LNCaP clone FGC (cell line): ENCODE measurements at places on chromosomes 12 and 14.

- DNase-seq, result no peak
These were observed 71.6 kb downstream of the FGD4 start for GRCh38 chr12:32470936-32471470.

- no peak for DNase-seq
These were observed 105.7 kb upstream of the PPM1H start for GRCh38 chr12:63040526-63041220.

- DNase-seq, result no peak
These were observed 437.6 kb downstream of the RERGL start for GRCh38 chr12:17652436-17652835.

GRCh38 chr14:89537911-89538310 lies 120.9 kb upstream of the FOXN3 start:
- DNase-seq, result no peak

- no peak for DNase-seq
These were observed 2.3 kb downstream of the SETD1B start for GRCh38 chr12:121806009-121806545.

GRCh38 chr14:61591862-61592261 lies 103.5 kb upstream of the HIF1A start:
- DNase-seq, result no peak

DNA sequence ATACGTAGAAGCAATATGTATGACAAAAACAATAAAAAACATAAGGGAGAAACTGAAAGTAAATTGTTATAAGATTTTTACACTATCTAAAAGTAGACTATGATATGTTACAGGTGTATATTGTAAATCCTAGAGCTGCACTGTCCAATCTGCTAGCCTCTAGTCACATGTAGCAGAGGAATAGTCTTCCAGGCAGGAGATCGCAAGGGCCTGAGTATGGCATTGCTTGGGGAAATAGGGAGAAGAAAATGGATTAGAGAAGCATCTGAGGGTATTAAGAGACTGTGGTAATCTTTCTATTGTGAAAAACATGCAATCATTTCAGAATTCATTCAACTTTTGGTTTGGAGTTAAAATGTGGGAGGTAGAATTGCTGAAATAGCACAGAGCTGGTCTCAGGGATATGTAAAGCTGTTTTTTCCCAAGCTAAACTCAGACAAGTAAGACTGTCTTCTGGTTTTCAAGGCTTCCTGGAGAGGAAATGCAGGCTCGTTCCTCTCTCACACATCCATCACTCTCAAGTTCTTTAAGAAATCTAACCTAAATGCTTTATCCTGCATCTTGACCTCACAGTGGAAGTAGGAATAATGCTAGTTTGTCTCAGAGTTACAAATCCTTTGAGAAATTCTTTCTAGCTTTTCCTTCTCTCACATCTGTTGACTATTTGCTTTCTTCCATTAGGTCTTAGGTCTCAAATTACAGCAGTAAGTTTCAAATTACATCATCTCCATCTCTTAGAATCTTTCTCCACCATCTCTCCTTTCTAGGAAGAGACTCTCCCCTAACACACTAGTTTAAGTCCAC lies 7.6 kb upstream of the CCDC184 start:
- DNase-seq, result no peak

DNA sequence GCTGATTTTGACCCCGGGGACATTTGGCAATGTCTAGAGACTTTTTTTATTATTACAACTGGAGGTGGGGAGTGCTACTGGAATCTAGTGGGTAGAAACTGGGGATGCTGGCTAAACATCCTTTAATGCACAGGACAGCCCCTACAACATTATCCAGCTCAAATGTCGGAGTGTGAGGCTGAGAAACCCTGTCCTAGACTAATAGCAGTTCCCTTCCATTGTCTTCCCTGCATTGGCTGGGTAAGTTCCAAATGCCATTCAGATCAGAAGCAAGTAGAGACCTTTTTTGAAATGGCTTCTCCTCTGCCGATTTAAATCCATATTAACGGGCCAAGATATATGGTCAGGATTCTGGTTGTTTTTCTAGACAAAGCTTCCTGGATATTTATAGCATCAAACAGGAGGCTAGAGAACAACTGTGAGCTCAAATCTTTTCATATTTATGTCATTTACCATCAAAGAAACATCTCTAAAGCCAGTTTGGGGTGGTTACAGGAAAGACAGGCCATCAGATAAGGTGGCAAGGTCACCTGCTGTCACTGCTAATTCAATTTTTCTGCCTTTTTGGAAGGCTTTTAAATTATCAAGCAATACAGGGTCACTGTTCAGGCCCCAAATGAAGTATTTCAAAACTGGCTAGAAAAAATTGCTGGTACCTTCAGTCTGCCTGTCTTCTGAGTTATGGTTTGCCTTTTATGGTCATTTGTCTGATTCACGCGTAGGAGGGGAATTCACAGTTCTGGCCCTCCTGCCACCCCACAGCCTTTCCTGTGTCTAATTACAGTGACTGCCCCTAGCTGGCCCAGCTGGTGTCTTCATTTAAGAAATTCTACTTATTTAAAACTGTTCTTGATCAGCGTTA lies 20.1 kb upstream of the AKAP5 start:
- no peak for DNase-seq

- DNase-seq, result no peak
These were observed 61.7 kb upstream of the ST8SIA1 start for GRCh38 chr12:22396253-22396652.

GRCh38 chr12:38664661-38665269 lies 240.6 kb downstream of the CPNE8 start:
- peak; percentile 2 for DNase-seq
